Body of pancreas (tissue), 4 donors: ENCODE measurements at places on chromosomes 3 and 15. TPM values are rescaled to one million over a fixed set of nuclear protein-coding genes. Genes with fewer than 3 reads are reported as not detected.

GRCh38 chr3:115709931-115710330 is 86.6 kb downstream of the GAP43 start:
- H3K4me3 ChIP-seq: no peak overlapping the region
- no peak for DNase-seq
- H3K27me3 ChIP-seq: no peaks in the 10 kb centered on the region
- H3K4me1 ChIP-seq: peaks cover 20% of the 10 kb centered on the region

DNA sequence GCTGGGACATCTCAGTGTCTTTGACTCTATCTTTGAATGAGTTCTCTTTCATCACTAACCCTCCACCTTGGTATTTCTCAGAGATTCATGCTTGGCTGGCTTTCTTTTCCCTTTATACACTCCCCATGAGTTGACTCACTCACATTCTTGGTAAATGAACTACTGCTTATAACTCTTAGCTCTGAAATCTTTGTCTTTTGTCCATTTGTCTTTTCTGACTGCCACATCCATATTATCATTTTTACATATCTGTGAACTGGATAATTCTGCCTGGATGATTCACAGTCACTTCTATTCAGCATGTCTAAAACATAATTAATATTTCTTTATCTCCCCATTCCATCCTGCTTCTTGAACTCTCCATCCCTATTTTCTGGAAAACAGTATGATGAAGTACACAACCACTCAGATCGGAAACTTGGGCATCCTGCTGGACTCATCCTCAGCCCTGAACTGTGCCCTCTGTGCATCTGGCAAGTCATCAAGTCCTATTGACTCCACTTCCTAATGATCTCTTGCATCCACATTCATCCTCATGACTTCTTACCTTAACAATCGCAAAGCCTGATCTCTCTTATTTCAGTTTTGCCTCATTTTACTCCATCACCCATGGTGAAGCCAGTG is 66.9 kb downstream of the KCNAB1 start:
- H3K36me3 ChIP-seq: no peaks in the 10 kb centered on the region
- DNase-seq: no peak
- no peaks in the 10 kb centered on the region for H3K27me3 ChIP-seq
- H3K4me1 ChIP-seq: no peaks in the 10 kb centered on the region
- H3K4me3 ChIP-seq: no peak overlapping the region

- H3K4me1 ChIP-seq: peaks cover 6% of the 10 kb centered on the region
- no peaks in the 10 kb centered on the region for H3K27me3 ChIP-seq
- H3K27ac ChIP-seq: no peak overlapping the region
- H3K4me3 ChIP-seq: no peak overlapping the region
- DNase-seq: peak; percentile 32
- H3K36me3 ChIP-seq: no peaks in the 10 kb centered on the region
Observed at GRCh38 chr3:66195347-66195783, 25.4 kb upstream of the SLC25A26 start.

DNA sequence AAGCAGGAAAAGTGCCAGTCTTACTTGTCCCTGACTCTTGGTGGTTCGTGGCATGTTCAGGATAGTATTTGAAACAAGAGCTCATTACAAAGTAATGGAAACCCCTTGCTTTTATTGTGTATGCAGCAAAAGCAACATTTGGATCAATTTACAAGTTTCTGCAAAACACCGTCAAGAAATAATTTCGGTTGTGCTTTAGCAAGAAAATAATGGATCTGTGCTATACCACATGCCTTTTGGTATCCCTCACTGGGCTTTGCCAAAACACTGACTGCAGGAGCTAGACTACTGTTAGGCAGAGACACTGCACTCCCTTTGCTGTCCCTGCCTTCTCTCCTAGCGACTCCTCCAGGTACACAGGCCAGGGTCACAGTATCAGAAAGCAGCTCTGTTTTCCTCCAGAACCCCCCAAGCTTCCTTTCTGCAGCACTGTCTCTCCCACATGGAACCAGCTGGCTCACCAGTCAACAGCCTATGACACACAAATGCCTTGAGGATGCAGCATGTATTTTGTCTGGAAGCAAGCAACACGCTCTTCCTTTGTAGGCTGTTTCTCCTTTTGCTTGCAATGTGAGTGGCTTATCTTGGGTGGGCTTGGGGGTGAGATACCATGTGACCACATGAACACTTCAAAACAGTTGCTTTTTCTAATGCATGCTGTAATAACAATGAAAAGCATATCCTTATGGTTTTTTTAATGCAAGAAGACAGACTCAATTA is 111.4 kb downstream of the PGPEP1L start:
- no peak overlapping the region for H3K27ac ChIP-seq
- no peaks in the 10 kb centered on the region for H3K27me3 ChIP-seq
- H3K4me1 ChIP-seq: no peaks in the 10 kb centered on the region
- DNase-seq: no peak

TMEM158 gene
- total RNA-seq: 3.1 TPM

FEZF2 gene
- total RNA-seq: not detected

HES1 gene
- total RNA-seq: 28.5 TPM

TYRO3 gene
- total RNA-seq: 10.9 TPM
